ENCODE measurements at places on chromosomes 5 and 9.

- DNase-seq, result no peak
Observed at GRCh38 chr9:114513959-114514267, 8.6 kb upstream of the WHRN start.

- DNase-seq, result no peak
Observed at GRCh38 chr9:35690614-35691333, 1.0 kb upstream of the TPM2 start.

DNA sequence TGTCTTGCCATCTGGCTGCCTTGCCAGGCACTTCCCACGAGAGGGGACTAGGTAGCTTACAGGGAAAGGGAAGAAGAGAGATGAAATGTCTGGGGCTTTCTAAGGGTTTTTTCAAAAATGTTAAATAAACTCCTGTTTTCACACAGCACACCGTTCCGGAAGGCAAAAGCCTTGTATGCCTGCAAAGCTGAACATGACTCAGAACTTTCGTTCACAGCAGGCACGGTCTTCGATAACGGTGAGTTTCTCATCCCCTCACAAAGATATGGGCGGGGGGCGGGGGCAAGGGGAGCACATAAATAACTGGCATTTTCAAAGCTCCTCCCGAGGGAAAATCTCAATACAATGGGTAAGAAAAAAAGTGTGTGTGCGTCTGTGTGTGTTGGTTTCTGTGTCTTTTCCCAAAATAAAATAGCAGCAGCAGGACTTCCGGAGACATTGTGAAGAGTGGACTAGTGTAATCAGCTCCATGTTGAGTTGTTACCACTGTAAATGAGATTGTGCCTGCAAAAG is 189.6 kb downstream of the NR3C1 start:
- no peak for DNase-seq

GRCh38 chr9:124567362-124567761 is 60.2 kb upstream of the NR5A1 start:
- DNase-seq, result no peak

- DNase-seq, result no peak
Observed at GRCh38 chr9:101027236-101027635, 1.3 kb upstream of the PLPPR1 start.

DNA sequence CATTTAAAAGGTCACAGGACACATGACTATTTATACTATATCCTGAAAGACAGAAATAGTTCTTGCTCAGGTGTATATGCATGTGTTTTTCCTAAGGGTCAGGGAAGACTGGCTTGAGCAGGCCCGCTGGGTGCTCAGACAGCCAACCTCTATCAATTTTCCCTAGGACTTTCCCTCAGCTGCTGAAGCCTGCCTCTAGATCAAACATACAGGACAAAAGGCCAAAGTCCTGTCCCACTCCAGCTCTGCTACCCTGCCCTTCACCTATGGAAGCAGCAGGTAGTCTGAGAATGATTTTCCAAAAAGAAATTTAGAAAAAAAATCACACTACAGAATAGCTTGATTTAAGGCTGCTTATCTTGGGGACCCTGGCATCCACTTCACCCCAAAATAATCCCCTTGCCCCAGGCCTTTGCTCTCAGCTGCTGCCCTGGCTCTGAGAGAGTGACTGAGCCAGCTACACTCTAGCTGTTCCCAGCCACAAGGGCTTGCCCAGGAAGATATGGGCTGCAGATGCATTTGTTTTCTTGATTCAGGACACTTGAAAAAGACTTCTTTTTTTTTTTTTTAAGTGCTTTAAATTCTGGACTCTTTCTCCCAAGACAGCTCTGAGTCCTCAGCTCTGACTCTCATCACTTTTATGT is 42.5 kb downstream of the KLHL3 start:
- no peak for DNase-seq

DNA sequence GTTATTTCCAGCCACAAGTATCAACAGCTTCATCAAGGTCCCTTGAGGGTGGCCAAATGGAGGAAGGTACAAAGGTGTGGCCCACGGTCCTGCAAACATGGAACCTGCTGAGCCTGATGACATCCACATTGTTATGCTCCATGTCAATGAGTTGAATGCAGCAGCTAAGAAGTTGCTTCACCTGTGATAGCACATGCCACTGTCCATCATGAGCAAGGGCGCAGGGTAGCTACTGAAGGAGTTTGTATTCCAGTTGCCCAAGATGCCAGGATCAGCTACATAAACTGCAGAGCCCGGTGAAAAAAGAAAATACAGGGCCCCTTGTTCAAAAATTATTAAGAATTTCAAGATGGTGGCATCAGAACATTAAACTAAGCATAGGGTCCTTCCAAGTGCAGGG is 24.2 kb downstream of the LSM11 start:
- no peak for DNase-seq

DNA sequence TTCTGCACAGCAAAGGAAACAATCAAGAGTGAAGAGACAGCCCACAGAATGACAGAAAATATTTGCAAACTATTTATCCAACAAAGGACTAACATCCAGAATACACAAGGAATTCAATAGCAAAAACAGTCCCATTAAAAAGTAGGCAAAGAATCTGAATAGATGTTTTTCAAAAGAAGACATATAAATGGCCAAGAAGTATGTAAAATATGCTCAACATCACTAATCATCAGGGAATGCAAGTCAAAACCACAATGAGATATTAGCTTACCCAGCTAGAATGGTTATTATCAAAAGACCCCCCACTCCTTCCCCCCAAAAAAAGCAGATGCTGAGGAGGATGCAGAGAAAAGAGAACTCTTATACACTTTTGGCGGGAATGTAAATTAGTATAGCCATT is 13.4 kb upstream of the OR13C8 start:
- DNase-seq, result no peak

- no peak for DNase-seq
Observed at GRCh38 chr9:137265496-137266161, 10.5 kb downstream of the NELFB start.

DNA sequence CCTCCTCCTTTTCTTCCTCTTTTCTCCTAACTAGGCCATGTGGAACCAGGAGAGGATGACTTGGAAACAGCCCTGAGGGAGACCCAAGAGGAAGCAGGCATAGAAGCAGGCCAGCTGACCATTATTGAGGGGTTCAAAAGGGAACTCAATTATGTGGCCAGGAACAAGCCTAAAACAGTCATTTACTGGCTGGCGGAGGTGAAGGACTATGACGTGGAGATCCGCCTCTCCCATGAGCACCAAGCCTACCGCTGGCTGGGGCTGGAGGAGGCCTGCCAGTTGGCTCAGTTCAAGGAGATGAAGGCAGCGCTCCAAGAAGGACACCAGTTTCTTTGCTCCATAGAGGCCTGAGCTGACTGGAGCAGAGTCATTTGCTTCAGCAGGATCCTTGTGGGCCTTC is 13.7 kb downstream of the NUDT2 start:
- no peak for DNase-seq

DNA sequence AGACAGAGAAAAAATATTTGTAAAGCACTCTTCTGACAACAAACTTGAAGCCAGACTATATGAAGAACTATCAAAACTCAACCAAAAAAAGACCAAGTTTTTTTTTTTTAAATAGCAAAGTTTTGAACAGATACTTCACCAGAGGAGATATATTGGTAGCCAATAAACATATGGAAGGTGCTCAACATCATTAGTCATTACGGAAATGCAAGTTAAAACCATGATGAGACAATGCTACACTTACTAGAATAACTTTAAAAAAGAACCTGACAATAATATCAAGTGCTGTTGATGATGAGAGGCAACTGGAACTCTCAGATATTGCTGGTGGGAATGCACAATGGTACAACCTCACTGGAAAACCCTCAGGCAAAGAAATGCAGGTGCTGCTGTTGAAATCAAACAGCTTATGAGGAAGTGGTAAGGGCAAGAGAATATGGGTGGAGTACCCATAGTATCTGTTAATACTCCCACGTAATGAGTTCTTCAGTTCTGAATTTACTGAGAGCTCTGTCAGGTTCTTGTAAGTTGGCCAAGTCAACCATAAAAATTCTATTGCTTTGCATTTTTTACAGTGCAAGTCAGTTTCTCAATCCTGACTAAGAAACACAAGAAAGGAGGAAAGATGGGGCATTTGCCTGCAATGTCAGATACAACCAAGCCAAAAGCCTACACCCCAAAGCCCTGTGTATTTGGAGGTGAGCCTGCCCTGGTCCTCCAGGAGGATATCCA is 87.3 kb upstream of the GNAQ start:
- DNase-seq, result no peak

GRCh38 chr9:37953775-37954437 is 50.0 kb upstream of the SLC25A51 start:
- DNase-seq, result no peak

- no peak for DNase-seq
Observed at GRCh38 chr5:178542455-178542854, 47.7 kb downstream of the COL23A1 start.

DNA sequence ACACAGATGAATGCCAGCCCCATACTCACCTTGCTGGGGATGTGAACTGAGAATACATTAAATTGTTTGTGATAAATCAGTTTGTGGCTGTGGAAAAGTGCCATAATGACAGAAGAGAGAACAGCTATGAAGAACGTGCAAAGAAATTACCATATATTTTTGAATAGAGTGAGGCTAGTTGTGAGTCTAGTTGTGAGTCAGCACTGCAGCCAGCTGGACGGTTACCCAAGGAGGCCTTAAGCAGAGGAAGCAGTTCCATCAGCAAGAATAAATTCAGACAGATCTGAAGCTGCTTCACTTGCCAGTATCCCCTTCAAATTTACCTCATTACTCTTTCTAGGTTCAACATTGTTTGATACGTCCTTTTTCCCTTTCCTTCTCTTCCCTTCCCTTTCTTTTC is 446.0 kb downstream of the MTRR start:
- DNase-seq, result no peak

GRCh38 chr9:115629879-115630840 is 512.2 kb upstream of the TNC start:
- no peak for DNase-seq

DNA sequence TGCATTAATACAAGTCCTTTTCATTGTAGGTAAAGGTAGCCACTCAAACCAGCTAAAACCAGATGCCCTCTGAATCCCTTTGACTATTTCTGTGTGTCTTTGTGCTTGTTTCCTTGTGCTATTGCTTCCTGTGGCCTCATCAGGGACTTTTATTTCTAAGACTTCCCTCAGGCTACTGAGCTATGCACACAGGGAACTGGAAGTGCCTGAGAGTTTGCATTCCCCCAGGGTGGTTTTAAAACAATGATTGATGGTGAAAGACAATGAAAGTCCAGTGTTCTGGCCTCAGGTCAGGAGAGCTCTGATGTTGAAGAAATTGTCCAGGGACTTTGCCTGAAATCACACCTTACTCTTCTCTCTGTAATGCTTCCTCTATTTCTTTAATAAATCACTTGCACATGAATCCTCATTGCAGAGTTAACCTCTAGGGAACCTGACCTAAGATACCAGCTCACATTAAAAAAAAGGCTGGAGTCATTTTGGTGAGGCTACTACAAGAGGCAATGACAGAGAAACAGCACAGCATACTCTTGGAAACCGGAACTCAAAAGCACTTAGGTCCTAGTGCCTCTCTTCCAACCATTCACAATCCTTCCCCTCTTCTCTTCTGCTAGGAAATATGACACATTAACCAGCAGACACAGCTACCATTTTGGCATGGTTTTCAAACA is 158.1 kb upstream of the NREP start:
- no peak for DNase-seq

DNA sequence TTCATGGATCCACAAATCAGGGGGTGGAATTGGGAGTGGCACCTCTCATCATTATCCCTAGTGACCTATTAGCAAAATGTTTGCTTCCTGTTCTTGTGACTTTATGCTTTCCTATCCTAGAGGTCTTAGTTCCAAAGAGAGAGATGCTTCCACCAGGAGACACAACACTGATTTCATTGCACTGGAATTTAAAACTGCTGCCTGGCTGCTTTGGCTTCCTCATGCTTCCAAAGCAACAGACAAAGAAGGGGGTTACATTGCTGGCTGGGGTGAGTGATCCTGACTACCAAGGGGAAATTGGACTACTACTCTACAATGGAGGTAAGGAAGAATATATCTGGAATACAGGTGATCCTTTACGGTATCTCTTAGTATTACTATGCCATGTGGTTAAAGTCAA is 69.2 kb upstream of the SH3GL2 start:
- DNase-seq, result no peak

- no peak for DNase-seq
Observed at GRCh38 chr9:2502210-2502609, 119.4 kb upstream of the VLDLR start.

GRCh38 chr5:31213705-31214121 is 20.2 kb downstream of the CDH6 start:
- DNase-seq, result no peak

DNA sequence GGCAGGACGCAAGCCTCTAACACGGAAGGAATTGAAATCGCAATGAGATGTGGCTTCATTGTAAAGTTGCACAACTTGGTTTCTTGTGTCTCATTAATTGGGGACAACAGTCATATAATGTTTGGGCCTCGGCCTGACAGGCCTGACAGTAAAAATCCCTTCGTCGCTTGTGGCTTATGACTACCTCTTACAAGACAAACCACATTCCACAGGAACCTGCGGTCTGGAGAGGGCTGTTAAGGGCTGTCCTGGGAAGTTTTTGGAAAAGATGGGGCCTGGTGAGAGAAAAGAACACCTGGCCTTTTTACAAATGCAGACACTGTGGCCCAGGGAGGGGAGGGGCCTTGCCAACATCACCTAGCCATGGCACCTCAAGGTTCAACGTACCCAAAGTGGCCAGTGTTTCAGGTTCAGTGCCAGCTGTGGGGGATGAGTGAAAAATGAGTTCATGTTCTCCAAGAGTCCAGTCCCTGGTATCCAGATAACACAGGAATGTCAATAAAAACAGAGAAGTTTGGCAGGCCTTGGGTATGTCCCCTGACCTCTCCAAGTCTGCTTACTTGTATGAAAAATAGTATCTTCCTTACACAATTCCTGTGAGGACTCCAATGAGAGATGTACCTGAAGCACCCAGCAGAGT is 22.2 kb downstream of the SHB start:
- no peak for DNase-seq

DNA sequence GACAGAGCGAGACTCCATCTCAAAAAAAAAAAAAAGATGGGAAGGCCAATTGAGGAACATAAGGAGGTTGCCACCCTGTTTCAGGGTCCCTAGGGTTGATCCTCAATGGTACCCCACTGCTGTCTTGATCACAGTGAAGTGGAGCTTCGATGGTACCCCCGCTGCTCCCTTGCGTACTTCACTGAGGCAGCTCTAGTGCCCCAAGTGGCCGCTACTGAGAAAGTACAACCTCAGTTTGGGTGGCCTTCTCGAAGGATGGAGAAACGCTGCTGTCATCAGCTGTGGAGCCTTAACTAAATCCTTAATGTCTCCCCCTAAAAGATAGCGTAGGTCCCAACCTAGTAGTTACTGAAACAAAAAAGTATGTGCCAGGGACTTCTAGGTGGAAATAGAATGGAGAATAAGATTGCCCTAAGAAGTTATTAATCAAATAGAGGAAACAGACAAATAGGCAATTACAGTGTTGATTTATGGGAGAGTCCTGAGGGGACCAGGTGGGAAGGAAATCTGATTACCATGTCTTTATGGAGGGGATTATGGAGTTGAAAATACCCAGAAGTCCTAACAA is 6.3 kb downstream of the TESK1 start:
- no peak for DNase-seq

GRCh38 chr5:155783246-155783645 is 543.7 kb upstream of the SGCD start:
- DNase-seq, result no peak

All from NCI-H2171 (cell line).